Kidney tubule cell (primary cell): ENCODE measurements at places on chromosomes 7 and 10.

- peak; percentile 40 for DNase-seq
These were observed 88.6 kb downstream of the LYZL1 start for GRCh38 chr10:29377333-29377961.

GRCh38 chr7:92916770-92917224 lies 80.4 kb upstream of the CDK6 start:
- DNase-seq, result peak; percentile 90

DNA sequence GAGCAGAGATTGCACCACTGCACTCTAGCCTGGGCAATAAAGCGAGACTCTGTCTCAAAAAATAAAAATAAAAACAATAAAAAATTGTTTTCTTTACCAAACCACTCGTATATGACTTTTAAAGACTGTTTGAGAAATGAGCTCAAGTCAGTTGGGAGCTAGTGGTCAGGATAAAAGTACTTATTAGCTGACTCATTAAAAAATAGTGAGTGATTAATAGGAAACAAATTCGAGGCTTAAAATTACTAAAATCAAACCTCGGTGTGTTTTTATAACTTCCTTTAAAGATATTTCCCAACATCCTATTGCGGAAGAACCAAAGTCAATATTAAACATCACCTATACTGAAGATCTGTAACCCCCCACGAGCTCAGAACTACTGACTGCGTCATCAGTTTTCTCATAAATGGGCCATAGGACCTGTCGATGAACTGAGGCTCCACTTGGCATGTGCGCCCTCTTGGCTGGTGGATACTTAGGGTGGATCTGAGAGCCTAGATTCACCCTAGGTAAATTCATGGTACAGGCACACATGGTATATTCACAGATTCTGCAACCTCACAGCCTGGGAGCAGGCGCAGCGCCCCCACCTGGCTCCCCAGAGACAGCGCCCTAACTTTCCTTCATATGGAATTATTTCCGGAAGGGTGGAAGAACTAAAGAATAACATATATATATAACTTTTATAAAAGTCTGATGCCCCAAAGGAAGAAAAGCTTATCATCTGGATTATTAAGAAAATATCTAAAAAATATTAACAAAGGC lies 9.2 kb downstream of the MKI67 start:
- DNase-seq, result no peak

DNA sequence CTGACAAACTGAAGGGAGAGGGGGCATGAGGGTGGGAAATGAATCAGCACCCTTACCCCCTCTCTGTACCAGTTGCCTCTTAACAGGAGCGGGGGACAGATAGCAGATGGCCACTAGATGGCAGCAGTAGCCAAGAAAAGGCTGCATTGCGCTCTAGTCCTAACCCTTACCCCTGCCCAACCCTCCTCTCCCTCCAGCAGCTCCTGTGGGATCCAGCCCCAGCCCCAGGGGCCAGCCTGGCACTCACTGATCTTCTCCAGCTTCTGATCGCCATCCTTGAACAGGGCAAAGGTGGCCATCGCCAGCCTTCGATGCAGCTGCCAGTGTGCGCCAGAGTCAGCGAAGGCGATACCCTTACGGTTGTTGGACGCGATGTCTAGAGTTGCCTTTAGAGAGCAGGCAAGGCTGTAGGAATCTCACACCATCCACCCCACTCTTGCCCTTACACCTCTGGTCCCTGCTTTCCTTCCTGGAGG lies 2.2 kb downstream of the CYP17A1 start:
- DNase-seq, result peak; percentile 72

DNA sequence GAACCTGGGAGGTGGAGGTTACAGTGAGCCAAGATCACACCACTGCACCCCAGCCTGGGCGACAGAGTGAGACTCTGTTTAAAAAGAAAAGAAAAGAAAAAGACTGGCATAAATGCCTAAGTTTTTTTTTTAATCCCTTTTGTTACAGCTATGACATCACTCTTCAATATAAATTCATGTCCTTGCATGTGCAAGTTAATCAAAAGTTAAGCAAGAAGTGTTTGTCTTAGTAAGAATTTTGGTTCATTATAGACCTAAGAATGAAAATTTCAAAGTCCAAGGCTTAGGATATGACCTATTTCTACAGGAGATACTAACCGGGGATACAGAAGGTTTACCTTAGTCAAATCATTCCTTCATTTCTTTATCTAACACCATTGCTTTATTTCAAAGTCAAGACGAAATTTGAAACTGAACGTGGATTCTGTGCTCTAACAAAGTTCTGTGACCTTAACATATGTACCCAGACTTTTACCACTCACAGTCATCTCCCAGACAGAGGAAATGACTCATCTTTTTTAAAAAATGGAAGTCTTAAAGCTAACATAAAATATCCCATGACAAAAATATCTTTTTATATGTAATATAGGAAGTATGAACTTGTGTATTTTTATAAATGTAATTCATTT lies 29.3 kb upstream of the ITGB8 start:
- DNase-seq, result peak; percentile 29

GRCh38 chr10:116408719-116409118 lies 18.9 kb upstream of the PNLIPRP3 start:
- no peak for DNase-seq

- DNase-seq, result no peak
These were observed 8.2 kb downstream of the CLRN3 start for GRCh38 chr10:127884501-127884900.

GRCh38 chr7:46838463-46838862 lies 743.4 kb downstream of the TNS3 start:
- no peak for DNase-seq

DNA sequence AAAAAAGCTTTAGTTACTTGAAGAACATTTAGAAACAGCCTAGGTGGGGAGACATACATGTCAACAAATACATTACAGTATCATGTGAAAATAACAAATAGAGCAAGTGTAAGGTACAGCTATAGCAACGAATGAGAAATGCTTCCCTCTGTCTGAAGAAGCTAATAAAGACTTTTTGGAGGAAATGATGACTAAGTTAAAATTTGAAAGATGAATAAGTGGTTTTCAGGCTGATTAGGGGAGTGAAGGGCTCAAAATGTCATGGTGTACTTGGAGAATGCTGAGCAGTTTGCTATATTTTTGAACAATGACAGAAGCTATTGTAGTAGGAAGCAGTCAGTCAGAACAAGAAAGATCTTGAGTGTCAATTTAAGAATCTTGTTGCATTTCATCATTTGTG lies 2.8 kb upstream of the ARMC3 start:
- no peak for DNase-seq

DNA sequence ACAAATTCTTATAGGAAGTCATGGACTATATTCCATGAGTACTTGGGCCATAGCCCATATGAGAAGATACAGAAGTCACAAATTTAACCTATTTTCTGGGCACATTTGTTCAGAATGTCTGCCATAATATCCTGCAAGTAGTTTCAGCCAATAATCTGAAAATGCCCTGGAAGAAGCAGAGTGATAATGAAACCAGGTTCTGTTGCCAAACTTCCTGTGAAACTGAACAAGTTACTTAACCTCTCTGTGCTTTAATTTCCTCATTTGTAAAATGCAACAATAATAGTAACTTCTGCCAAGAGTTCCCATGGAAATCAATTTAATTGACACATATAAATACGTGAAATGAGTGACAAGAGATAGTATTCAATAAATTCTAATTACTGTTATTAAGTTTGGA lies 88.8 kb downstream of the SEMA3C start:
- DNase-seq, result no peak

DNA sequence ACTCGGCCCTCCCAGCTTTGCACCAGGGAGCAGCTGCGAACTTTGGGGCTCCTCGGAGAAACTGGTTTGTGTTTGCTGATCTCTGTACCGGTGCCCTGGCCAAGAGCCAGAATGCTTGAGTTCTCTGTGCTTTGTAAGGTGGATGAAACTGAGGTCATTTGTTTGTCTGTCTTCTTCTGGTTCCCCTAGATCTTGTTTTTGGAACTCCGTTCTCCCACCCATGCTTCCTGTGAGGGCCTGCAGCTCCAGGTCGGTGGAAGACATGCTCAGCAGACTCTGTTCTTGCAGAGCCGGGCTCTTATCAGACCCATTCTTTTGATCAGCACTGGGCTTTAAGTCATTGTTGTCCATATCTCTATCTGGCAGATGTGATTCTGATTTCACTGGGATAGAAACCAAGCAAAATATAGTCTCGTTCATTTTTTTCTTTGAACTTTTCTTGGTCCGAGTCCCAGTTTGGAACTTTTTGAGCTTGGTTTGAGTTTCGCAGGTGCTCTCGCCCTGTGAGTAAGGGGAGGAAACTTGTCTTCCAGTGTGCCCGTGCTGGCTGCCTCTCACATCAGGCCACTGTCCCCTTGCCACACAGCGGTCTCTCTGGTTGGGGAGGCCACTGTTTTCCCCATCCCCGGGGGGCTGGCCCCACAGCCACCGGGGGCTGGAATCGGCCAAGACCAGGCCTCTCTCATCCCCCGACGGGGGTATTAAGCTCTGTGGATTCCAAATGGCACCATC lies 31.2 kb downstream of the JCAD start:
- no peak for DNase-seq

DNA sequence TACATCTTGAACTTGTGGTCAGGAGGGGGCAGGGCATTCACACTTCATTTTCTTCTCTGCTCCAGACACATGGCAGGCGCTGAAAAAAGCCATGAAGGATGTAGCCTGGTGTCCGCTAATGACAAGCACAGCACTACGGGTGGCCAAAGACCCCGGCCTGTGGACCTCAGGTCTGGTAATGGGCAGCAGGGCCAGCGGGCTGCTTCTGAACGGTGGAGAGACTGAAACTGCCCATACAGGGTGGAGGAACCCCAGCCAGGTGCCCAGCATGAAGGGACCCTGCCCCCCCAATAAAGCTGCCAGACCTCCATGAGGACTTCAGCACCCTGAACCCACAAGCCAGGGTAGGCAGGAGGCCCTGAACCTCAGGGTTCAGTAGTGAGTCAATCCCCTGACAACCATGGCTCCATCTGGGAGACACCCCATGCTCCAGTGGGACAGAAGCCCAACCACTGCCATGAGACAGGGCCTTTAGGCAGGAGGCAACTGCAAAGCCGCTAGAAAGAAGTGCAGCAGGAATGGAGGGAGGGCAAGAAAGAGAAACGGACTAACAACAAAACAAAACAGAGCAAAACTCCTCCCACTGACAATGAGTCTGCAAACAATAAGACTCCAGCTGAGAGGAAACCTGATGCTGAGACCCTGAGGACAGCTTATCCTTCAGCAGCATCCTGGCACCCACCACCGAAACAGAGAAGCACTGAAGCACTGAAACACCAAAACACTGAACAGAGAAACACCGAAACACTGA lies 140.2 kb upstream of the PPP2R2D start:
- no peak for DNase-seq
